AG10803 (cell line): ENCODE measurements at places on chromosomes 6 and 20.

- DNase-seq: no peak
Observed at GRCh38 chr6:33013608-33014007, 4.2 kb upstream of the HLA-DOA start.

DNA sequence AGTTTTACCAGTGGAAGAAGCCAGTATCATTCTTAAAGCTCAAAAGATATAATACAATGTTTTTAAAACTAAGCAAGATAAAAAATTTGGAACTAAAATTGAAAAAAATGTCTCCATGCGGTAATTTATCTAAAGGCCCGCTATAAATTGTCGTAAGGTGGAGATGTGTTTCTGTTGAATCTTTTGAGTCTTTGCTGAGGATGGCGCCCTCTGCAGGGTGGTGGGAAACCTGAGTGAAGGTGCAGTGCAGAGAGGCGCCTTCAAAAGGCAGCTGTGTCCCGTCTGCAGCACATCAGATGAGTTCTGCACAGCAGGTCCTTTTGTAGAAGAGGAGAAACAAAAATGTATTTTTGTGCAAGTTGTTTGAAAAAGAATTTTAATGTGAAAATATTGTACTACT, 29.4 kb upstream of the KIF25 start:
- DNase-seq: no peak

DNA sequence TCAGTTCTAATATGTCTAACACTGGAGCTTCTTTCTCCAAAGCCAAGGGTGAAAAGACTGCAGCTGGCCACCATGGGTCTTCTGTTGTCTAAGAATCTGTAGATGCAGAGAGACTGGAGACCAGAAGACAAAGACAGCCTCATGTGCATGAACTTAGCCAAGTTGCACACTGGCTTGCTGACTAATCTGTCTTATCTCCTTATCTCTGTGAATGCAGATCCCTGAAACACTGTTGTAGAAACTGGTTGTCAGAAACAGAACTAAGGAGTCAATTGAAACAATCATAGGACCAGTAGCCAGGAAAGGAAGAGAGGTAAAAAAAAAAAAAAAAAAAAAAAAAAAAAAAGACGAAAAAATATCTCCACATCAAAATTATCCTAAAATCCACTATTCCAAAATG, 109.7 kb downstream of the BFSP1 start:
- no peak for DNase-seq

DNA sequence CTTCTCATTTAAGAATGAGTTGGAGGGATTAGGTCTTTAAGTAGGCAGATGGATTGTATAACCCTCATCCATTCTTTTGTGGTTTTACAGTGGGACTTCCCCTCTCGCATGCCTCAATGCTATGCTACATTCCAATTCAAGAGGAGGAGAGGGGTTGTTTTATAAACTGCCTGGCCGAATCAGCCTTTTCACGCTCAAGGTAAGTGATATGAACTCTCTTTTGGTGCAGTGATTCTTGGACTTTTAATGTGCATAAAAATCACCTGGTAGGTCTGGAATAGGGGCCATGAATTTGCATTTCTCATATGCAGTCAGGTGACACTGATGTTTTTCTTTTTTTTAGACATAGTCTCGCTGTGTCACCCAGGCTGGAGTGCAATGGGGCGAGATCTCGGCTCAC, 10.8 kb downstream of the ASXL1 start:
- peak; percentile 35 for DNase-seq
